ENCODE measurements at places on chromosomes 12 and 14.

GRCh38 chr14:34252227-34252626, 209.8 kb downstream of the SPTSSA start:
- no peak for DNase-seq

GRCh38 chr12:499837-500458, 40.2 kb downstream of the B4GALNT3 start:
- DNase-seq, result no peak

GRCh38 chr12:58564721-58565120, 355.6 kb downstream of the LRIG3 start:
- DNase-seq, result no peak

- no peak for DNase-seq
These were observed 22.3 kb downstream of the FAM234B start for GRCh38 chr12:13066459-13066858.

DNA sequence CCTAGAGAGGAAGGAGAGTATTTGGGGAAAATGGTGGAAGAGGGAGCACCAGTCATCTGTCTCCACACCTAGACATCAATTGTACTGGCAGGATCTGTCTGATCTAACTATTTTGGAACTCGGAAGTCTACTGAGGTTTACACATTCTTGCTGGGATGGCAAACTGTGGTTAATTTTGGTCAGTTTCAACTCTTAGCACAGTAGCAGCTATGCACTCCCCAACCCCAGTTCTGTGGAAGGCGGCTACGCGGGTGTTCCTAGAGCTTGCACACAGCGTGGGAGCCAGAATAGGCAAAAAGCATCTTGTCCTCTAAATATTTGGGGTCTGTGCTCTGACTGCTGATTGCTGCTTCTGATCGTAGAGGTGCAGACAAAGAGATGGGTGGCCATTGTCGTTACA, 33.8 kb downstream of the TECPR2 start:
- no peak for DNase-seq

DNA sequence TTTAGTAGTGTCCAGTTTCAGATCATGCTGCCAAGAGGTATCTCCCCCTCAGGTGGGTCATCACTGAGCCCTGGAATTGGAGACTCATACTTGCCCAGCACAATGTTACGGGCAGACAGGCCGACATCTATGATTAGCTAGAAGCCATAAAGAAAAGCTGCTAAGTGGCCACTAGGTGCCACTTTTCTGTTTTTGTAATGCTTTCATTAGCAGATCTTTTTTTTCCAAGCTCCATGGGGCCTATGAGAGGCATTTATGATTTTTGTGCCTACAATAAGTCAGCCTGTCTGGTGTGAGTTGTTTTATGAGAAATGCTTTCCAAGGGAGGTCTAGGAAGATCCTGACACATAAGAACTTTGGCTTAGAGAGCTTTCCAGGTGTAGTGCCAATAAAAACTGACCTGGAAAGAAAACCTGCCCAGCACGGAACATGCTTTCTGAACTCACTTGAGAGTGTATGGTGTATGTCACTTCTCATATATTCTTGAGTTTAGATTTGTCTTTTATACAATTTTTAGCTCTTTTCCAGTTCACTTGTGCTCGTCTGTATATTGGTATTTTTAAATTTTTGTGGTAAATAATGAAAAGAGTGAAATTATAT, 21.8 kb upstream of the SMCO2 start:
- no peak for DNase-seq
